ENCODE measurements at places on chromosomes 13 and 19. TPM values are rescaled to one million over a fixed set of nuclear protein-coding genes. Genes with fewer than 3 reads are reported as not detected.

DNA sequence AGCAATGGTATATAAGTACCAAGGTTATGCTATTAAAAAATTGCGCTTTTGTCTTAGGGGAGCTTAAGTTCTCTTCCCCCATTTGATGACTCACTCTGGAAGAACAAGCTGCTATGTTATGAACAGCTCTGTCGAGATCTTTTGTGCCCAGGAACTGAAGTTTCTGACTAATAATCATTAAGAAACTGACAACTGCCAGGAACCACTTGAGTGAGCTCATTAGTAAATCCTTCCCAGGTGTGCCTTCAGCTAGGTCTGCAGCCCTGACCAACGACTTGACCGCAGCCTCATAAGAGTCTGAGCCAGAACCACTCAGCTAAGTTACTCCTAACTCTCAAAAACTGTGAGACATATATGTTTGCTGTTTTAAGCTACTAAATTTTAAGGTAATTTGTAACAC is 147.8 kb downstream of the SLITRK6 start:
- DNase-seq = no peak

GRCh38 chr19:17160908-17161307 is 54.2 kb upstream of the USE1 start:
- DNase-seq = no peak

- no peak for DNase-seq
Measured at GRCh38 chr19:19549804-19550464, 11.9 kb downstream of the CILP2 start.

GRCh38 chr19:54114340-54115108 is 933 bp downstream of the TFPT start:
- DNase-seq = peak; percentile 73

DNA sequence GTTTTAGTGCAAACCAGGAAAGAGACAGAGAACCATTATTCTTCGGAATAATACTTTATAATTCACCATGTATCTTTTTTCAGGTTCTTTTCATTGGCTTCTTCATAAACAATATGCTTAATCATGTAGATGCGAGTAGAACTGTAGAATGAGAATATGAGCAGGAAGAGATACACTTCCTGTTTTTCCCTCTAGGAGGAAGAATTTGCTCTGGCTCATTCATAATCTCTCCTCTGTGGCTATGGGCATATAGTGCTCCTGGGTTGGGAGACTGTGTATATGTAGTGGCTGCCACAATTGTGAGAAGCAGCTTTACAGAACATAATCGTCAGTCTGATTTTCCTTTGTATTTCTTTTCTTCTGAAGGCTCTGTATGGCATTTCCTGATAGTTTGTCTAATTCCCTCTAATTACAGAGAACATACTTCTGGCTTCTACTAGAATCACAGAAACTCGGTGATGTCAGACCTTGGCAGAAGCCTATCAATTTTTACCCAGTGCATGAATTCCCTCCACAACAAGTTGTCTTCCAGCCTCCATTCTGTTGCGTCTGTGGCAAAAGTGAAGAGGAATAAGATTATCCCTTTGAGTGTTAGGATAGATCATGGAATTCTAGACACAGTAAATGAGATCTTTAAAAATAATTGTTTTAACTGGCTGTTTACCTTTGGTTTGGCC is 2.9 kb upstream of the DCLK1 start:
- no peak for DNase-seq

GRCh38 chr13:102510072-102510471 is 86.7 kb upstream of the TPP2 start:
- DNase-seq = no peak

GRCh38 chr19:5997371-5997770 is 19.4 kb upstream of the RANBP3 start:
- no peak for DNase-seq

The UHRF1 gene
- 1.2 TPM for total RNA-seq

DNA sequence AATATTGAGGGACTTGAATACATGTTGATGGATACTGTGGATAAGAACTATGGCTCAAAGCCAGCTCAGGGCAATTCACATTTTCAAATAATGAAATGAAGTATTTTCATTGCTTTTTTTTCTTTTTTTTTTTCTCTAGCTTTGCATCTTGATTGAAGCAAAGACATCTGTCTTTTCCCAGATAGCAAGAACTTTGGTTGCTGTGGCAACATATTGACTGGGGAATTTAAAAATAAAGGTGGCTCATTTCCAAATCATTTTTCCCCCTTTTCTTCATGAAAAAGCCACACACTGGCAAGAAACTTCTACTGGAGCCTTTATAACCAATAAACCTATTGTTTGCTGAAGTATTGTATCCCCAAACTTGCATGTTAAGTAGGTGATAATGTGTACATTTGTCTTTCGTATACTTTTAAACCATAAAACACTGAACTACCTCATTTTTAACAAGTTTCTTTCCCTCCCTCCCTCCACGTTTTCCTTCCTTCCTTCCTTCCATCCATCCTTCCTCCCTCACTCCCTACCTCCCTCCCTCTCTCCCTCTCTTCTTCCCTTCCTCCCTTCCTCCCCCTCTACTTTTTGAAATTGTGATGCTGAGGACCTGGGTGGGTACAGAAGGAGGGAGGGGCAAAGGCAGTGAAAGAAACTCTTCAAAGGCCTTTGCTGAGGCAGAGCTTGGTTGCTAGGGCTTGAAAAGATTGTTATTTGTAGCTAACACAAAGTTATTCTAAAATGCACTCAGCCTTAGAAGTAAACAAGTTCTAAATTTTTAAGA is 343.5 kb upstream of the SPRY2 start:
- DNase-seq = no peak

The MISP gene
- total RNA-seq = 0.45 TPM
